ENCODE measurements at places on chromosomes 1 and 21.
A peak's percentile ranks its signal among the peaks of the same experiment; 100 is the strongest.

DNA sequence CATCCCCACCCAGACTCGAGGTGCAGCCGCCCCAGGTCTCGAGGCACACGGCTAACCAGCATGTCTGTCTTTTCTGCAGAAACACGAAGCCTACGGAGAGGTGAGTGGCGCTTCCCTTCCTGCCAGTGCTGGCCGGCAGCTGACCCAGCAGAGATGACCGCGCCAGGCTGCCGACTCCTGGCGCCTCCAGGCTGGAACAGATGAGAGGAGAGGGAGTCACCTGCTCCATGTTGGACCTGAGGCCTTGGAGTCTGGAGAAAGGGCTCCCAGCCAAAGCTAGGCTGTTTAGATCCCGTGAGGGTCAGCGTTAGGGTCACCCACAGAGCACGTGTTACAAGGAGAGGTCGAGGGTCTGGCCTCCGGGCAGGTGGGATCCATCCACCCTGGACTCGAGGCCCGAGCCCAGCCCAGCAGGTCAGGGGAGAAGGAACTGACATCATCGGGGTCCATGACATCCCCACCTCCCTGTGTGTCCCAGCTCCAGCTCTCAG lies 14.9 kb downstream of the COL6A2 start:
- no peak for DNase-seq

DNA sequence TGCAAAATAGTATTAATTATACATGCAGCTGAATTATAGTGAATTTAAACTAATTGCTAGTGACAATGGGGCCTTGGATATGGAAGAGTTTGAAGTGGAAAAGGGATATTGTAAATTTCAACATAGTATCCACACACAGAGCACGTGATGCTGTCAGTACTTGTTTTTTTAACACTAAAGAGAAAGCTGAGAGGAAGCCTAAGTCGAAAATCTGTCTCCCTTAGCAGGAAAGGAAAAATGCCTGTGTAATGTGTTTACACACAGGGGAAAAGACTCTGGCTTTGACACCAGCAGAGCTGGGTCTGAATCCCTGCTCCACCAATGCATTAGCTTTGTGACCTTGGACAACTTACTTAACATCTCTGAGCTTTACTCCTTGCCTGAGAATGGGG lies 42.6 kb downstream of the PCSK9 start:
- no peak for DNase-seq

GRCh38 chr1:152924191-152924590 lies 15.8 kb downstream of the IVL start:
- DNase-seq = no peak

- no peak for DNase-seq
These were observed 281.0 kb downstream of the SMYD3 start for GRCh38 chr1:246226041-246226440.

GRCh38 chr1:17059391-17060305 lies 5.8 kb upstream of the SDHB start:
- peak; percentile 53 for DNase-seq

DNA sequence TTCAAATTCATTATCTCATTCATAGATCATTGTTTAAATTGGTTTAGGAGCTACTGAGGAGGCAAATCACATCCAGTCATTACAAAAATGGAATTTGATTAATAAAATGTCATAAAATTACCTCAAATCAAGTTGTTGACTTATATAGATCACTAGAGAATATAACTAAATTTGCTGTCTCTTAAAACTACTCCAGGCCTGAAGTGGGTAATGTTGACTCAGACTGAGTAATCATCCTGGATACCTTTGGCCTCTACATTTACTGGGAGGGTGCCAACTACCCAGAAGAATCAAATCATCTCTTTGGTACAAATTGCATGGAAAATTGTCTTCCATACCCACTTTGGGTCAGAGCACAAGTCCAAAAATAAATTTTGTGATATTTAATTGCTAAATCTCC lies 191.2 kb upstream of the GREM2 start:
- DNase-seq = no peak

DNA sequence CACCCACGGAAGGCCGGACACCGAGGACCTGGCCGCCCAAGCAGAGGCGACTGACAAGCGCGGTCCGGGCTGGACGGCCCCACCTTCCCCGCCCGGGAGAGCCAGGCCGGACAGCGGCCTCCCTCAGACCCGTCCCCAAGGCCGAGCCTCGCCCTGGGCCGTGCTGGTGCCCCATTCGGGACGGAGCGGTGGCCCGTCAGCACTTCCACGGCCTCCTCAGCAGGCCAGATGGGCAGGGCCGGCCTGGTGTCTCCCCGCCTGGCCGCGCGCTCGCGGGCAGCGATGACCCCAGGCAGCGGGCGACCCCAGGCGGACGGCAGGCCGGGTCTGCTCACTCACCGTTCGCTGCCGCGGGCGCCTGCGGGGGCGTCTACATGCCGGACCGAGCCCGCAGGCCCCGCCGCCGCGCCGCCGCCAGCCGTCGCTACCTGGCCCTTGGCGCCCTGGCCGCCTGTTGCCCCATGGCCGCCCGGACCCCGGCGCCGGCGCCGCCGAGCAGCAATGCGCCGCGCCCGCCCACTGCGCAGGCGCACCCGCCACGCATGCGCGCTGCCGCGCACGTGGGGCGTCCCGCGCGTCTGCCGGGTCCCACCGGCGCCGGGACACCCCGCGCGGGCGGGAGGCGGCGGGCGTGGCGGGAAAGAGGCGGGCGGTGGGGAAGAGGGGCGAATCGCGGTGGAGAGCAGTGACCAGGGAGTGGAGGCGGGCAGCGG lies at the start of gene NADK:
Gene NADK, minus strand, starts transcription at position 521 of the 713 bp plus-strand sequence. CDS start 13,064 bp downstream, outside the sequence.
- DNase-seq = no peak

- no peak for DNase-seq
These were observed 2.1 kb upstream of the S100A9 start for GRCh38 chr1:153355445-153356071.

DNA sequence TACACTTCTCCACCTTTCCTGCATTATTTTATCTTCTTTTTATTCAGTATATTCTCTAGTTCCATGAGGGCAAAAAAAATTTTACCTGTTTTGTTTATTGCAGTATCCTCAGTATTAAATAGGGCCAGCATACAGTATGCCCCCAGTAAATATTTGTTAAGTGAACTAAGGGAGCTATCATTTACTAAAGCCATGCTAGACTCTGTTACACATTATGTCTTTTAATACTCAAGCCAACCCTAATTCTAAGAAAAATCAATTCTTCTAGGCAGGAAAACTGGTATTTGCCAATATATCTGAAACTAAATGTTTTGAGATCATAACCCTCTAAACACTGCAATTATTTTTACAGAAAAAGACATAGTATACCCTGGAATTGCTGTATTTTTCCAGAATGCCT lies 18.3 kb downstream of the TMEM50A start:
- DNase-seq = no peak

DNA sequence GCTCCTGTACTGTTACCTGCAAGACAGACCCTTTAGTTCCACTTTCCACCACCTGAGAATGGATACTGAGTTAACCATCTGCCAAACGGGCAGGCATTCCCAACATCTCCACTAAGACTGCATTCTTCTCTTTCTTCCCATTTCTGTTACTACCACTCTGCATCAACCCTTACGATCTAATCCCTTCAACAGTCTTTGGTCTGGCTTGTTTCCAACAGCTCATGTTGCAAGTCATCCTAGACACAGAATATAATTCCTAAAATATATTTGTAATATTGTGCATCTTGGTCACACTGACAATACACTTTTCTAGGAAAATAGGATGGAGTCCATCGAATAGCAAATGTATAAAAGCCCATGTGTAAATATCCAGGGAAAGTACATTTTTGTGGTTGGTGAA lies 166.7 kb downstream of the SIPA1L2 start:
- DNase-seq = no peak

DNA sequence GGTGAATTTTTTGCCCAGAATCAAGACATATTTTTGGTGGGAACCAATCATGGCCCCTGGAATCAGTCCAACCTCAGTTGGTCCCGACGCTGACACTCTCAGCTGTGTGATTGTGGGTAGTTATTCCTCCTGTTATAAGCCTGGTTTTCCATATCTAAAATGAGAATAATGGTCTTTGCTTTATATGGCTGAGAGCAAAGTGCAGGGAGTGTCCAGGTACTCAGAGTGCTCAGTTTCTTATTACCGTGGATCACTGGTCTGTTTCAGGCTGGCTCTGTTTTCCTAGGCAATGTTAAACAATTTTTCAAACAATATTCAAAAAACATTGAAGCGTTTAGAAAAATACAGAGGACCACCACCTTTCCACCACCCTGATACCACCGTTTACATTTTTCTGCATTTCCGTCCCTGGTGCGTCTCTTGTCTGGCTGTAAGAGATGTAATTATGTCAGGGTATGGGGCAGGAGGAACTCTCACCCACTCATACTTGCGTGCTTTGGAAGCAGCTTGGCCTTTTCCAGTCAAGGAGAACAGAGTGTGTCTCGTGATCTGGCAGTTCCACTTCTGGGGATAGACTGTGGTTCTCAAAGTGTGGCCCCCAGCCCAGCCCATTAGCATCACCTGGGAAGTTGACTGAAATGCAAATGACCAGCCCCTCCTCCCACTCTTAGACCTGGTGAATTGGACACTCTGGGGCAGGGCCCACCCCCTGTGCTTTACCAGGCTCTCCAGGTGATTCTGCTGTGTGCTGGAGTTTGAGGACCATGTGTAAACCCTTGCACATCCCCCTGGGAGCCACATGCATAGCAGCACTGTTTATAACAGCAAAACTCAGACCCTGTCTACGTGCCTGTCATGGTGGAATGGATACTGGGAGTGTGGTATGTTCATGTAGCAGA lies 6.8 kb downstream of the MX1 start:
- no peak for DNase-seq

DNA sequence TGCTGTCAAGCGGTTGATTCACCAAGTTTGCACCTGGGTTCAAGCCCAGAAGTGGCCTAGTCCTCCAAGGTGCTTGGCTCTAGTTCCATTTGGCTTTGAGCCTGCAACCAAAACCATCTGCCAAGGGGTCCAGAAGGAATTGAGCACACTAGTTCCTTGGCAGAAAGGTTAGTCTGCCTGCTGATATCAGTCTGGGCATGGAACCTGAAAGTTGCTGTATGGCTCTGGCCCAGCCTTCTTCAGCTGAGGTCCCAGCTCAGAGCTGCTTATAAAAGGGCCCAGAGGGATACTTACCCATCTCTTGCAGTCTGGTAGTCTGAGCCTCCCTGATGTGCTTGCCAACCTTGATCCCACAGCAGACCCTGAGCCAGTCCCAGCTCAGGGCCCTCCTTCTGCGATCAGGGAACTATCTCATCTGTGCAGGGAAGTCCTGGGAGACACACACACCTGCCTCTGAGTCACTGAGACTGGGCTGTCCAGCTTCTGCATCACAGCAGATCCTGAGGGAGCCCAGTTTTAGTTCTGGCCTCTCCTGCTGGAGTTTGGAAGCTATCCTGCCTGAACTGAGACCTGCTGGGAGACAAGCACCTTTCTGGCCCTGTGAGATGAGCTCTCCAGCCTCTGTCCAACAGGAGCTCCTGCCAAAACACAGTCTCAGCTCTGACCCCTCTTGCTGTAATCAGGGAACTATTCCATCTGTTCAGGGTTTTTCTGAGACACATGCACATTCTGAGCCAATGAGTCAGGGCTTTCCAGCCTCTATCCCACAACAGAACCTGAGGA lies 75.8 kb downstream of the CTH start:
- DNase-seq = peak; percentile 92

- DNase-seq = peak; percentile 97
These were observed 115.7 kb upstream of the IPO9 start for GRCh38 chr1:201713086-201713810.

GRCh38 chr1:237953238-237953637 lies 62.5 kb upstream of the ZP4 start:
- no peak for DNase-seq

DNA sequence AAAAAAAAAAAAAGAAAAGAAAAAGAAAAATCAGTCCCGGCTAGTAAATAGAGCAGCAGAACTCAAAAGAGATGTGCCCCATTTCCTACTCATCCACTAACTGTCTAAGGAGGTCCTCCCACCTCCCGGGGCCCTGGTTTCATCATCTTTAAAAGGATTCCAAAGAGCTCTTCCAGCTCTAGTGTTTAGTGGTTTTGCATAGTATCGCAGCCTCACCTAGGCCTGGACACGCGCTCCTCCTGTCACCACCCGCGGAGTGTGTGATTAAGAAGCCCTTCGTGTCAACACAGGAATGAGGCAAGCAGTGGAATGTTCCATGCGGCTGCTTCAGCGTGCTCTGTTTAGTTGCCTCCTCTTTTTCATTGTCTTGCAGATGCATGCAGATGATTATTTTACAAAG lies 49.0 kb downstream of the LBR start:
- peak; percentile 54 for DNase-seq

- no peak for DNase-seq
These were observed 326.4 kb downstream of the TGFB2 start for GRCh38 chr1:218671573-218671972.

DNA sequence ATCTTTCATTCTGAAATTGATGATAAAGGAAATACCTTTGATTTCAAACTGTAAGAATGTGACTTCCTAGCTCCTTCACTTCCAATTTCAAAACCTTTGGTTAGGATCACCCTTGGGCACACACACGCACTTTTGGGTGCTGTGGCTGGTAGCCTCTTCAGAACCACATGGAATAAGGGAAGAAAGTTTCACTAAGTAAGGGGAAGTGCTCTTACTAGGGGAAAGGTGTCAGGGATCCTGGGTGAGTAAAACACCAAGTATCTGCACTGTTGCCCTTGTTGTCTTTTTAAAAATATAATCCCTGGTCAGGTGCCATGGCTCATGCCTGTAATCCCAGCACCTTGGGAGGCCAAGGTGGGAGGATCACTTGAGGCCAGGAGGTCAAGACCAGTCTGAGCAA lies 132.4 kb downstream of the SDCCAG8 start:
- no peak for DNase-seq

DNA sequence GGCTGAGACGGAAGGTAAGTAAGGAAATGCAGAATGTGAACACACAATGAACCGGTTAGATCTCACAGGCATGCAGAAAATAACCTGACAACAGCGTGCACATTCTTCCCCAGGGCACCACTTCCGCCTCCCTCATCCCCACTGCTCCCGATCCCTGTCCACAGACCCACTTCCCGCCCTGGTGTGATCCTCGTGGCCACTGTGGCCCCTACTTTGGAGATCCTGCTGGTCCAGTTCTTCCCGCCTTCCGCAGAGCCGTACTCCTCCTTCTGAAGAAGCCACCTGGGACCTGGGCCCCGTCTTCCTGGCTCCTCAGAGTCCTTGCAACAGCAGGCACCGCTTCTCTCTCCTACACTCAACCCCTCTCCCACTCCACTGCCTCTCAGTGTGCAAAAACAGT lies 1.4 kb upstream of the GSTM4 start:
- no peak for DNase-seq

DNA sequence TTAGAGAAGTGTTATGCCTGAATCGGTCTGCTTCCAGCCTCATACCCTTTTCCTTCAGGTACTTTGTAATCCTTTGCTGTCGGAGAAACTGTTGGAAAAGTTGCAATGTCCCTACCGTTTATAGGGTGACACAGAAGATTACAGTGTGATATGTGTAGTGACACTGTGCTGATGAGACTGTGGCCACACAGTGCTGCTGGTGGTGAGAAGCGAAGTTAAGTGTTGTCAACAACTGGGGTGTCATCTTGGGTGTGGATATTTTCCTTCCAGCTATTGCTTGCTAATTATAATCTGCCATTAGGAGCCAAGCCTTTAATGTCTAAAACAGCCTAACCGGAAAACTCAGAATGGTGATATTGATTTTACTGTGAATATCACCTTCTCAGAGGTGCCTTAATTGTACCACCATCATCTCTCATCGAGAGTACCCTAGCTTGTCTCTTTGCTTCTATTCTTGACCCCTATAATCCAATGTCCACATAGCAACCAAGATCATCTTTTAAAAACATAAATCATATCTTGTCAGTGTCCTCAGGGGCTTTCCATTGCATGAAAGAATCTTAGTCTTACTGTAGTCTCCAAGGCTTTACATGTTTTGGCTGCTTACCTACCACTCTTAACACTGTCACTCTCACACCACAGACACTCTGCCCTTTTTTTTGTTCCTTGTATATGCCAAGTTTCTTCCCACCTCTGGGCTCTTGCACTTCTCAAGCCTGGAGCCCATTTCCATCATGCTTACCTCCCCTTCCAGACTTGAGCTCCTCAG lies 89.4 kb upstream of the PGD start:
- no peak for DNase-seq

All from astrocyte of the cerebellum (primary cell).